BJ (cell line): ENCODE measurements at places on chromosomes 6 and 20. TPM values are rescaled to one million over a fixed set of nuclear protein-coding genes. Genes with fewer than 3 reads are reported as not detected.

Gene GNMT
- polyA plus RNA-seq = 0.10 and 0.39 TPM in 2 replicates

Gene EFCAB8
- not detected in 2 replicates for polyA plus RNA-seq

Gene TNFRSF21
- polyA plus RNA-seq = 2.4 and 3.6 TPM in 2 replicates

Gene EYS
- 0.04 TPM in 1 of 2 replicates, not detected in the other for polyA plus RNA-seq

Gene LINC00237
- polyA plus RNA-seq = not detected in 2 replicates

Gene RAET1E
- polyA plus RNA-seq = 0.22 and 0.31 TPM in 2 replicates

Gene PI3
- not detected in 2 replicates for polyA plus RNA-seq

Gene BPI
- polyA plus RNA-seq = 0.69 and 1.1 TPM in 2 replicates

Gene CTAGE9
- not detected in 2 replicates for polyA plus RNA-seq

Gene PLA2G7
- not detected in 2 replicates for polyA plus RNA-seq

Gene BTBD9
- 5.4 and 6.1 TPM in 2 replicates for polyA plus RNA-seq

- no peak for DNase-seq
These were observed 46.9 kb upstream of the ARMH2 start for GRCh38 chr6:24845578-24845977.

- no peak for DNase-seq
These were observed 136.5 kb upstream of the NUP153 start for GRCh38 chr6:17842934-17843821.

- DNase-seq = no peak
These were observed 6.1 kb downstream of the EEF1A1 start for GRCh38 chr6:73514746-73515110.

DNA sequence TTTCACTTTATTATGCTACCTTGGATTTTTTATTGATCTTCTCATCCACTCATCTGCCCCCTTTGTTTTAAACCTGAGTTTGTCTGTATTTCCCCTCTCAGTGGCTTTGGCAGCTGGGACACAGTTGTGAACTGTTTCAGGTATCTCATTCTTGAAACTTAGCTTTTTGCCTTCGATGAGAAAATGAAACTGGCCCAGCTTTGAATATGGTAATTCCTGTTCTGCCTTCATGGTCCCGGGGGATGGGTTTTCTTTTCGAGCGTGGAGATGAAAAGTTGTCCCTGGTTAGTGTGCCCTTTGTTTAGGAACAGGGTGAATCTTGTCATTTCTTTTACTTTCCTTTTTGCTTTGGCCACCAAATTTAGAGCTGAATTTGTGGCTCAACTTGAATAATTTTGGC is 25.6 kb downstream of the DHX35 start:
- DNase-seq = no peak

GRCh38 chr6:139303185-139303584 is 11.4 kb upstream of the TXLNB start:
- no peak for DNase-seq

DNA sequence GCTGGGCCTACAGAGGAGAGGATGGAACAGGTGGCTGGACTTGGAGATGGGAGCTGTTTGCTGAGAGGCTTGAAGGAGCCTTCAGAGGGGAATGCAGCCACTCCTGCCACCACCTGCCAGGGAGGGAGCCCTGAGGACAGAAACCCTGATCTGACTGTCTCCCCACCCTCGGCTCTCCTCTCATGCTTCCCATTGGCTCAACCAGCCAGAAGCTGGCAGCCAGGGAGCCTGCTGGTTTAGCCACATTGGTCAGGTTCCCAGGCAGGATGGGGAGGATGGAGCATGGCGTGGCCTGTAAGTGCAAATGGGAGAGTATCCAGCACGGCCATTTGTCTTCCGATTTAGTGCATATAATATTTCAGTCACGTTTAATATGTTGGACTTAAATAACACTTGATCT is 12.8 kb downstream of the TREM1 start:
- no peak for DNase-seq

GRCh38 chr6:157717340-157717748 is 105.7 kb upstream of the SNX9 start:
- DNase-seq = no peak

- no peak for DNase-seq
These were observed 10.9 kb upstream of the SLC22A7 start for GRCh38 chr6:43286980-43287716.

- DNase-seq = no peak
These were observed 107.4 kb downstream of the B3GAT2 start for GRCh38 chr6:70849348-70850069.

DNA sequence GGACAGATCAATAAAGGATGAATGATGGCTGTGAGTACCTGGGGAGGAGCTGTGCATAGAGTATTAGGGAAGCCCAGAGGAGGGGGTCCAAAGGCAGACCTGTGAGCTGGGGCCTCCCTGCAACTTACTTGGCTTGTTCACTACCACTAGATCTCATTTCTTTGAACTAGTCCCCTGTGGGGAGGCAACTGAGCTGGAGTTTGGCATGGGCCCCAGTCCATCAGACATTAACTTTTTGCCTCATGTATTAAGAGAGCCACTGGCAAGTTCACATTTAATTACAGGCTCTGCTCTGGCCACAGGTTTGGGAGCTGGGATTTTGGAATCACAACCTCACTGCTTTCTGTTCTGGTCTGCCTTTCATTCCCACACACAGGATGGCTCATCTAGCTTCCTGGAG is 254.1 kb downstream of the PRL start:
- DNase-seq = no peak

DNA sequence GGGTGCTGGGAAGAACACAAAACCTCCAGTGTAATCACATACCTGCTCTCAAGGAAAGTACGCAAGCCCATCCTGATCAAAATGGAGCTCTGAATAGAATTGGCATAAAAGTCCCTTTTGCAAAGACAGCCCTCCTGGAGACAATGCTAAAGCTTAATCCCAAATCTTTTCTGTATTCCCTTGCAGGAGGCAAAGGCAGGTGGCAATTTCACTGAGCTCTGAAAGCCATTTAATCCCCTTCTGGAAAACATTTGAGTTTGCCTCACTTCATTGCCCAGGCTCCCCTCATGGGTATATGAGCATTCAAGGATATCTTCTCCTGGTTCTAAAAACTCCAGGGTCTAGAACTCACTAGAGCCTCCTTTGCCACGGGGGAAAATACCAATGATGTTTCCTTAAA is 310.2 kb upstream of the CNR1 start:
- no peak for DNase-seq

GRCh38 chr20:49915118-49915379 is 280 bp downstream of the SPATA2 start:
- DNase-seq = no peak

DNA sequence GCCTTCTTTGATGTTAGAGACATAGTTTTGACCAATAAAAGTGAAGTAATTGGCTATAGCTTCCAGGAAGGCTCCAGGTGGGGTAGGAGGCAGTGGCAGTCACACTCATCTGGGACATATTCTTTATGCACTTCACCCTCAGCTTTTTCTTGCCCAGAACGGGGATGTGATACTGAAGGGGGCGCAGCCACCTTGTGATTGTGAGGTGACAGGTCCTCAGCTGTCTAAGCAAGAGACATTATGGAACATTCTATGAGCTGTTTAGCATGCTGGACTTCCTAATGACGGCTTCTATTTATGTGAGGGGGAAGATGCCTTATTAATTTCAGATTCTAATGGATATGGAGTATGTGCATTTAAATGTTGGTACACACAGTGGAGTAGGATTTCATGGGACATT is 151.3 kb upstream of the ZFP64 start:
- no peak for DNase-seq

- no peak for DNase-seq
These were observed 94.7 kb upstream of the SNX9 start for GRCh38 chr6:157728183-157728881.

DNA sequence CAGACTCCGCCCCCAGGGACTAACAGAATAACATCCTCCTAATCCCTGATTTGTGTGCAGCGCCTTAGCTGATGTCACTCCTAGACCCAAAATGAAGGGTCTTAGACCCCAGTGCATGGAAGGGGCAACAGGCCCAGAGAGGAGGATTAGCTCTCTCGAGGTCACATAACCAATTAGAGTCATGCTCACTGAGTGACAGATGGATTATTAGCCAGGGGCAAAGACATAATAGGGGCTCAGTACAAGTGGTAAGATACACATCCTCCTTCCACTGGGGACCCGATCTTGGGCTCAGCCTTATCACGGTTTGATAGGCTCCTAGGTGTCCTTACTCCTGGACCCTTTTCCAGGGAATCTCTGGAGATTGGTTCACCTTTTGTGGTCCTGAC is 858 bp downstream of the TP53INP2 start:
- DNase-seq = no peak

GRCh38 chr20:2946988-2947961 is 74.0 kb downstream of the PTPRA start:
- DNase-seq = peak; percentile 8

DNA sequence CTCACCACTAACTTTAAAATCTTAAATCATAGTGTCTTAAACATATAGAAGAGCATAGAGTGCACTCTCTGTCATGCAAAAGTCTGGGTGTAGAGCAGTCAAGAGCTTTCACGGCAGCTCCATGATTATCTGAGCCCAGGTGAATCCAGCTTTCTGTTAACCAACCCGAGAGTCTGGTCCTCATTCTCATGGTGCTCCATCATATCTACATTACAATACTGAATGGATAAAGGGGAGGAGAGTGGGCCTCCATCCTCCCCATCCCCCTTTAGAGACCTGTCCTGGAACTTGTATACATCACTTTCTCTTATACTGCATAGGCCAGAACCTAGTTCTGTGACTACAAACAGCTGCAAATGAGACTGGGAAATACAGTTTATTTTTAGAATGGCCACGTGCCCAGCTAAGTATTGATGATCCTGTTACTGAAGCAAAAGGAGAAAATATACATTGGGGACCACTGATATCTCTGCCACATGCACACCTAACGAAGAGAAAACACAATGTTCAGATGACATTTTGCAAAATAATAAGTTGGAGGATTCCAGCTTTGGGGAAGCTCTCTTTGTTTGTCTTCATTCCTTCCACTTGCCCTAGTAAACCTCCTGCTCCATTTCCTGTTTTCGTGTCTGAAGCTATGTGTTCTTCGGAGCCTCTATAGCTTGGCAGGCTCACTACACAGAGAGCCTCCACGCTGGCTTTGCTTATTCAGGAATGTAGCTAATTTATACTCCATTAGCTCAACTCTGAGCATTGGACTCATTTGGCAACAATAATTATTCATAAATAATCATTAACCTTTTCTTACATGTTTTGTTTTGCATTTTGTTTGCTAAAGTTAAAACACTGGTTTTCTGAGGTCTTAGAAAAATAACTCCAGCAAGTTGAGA is 110.1 kb downstream of the IYD start:
- DNase-seq = no peak

DNA sequence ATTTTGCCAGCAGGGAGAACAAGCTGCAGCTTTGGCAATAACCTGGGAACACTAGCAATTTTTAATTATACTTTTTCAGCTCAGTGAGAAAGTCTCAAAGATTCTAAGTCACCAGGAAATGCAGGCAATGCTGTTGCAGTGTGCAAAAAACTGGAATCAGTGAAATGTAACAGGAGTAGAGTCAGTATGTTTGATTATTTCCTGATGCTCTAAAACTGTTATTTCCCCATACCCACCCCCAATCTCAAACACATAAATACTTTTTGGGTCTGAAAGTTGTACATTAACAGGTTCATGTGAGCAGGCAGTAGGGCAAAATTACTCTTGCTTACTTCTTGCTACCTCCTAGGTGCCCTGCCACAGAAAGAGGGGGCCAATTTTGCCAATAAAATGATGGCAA is 65.4 kb upstream of the BEND6 start:
- no peak for DNase-seq

- DNase-seq = no peak
These were observed 113.9 kb downstream of the WDR27 start for GRCh38 chr6:169587975-169588374.

- no peak for DNase-seq
These were observed 170.7 kb downstream of the TAF4 start for GRCh38 chr20:61895016-61895415.

DNA sequence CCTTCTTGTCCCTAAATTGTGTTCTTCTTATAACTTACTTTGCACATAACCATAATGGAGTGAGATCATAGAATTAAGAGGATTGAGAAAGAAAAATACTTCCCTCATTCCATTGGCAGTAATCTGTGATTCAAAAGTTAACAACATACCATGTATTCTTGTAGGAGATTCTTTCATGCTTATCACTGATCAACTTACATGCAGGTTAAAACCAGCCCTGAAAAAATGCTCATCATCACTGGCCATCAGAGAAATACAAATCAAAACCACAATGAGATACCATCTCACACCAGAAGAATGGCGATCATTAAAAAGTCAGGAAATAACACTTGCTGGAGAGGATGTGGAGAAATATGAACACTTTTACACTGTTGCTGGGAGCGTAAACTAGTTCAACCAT is 36.5 kb upstream of the GFRAL start:
- DNase-seq = no peak

DNA sequence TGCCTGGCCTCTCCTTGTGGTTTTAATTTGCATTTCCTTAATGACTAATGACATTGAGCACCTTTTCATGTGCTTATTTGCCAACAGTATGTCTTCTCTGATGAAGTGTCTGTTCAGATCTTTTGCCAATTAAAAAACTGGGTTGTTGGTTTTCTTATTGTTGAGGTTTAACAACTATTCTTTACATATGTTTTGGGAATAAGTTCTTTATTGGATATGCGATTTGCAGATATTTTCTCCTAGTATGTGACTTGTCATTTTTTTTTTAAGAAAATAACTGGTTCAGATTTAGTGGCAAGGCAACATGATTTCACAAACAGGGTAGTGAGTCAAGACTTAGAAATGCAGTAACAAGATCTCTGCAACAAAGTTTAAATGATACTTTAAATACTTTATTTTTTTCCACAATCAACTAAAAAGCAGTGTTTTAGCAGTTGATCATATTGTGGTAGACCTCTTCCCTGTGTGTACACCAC is 67.8 kb downstream of the TIAM2 start:
- peak; percentile 77 for DNase-seq

- DNase-seq = no peak
These were observed 38.3 kb upstream of the SLC32A1 start for GRCh38 chr20:38685853-38686473.

DNA sequence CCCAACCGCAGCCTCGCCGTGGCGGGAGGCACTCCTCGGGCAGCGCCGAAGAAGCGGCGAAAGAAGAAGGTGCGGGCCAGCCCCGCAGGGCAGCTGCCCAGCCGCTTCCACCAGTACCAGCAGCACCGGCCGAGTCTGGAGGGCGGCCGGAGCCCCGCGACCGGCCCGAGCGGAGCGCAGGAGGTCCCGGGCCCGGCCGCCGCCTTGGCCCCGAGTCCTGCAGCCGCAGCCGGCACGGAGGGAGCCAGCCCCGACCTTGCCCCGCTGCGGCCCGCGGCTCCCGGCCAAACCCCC is 525 bp downstream of the PNRC1 start:
- no peak for DNase-seq

DNA sequence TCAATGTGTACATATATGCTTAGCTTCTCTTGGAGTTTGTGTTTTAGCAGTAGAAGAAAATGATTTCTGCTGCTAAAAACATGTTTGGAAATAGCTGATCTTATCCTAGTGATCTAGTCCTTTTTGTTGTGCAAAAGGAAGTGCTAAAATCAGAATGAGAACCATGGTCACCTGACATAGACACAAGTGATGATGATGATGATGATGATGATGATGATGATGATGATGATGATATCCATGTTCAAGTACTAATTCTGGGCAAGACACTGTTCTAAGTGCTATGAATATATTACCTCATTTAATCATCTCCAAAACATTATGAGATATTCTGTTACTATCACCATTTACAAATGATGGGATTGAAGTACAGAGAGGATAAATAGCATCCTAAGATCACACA is 79.8 kb downstream of the ANKEF1 start:
- no peak for DNase-seq

- DNase-seq = no peak
These were observed 67.3 kb upstream of the DDR1 start for GRCh38 chr6:30816791-30817739.

- DNase-seq = no peak
These were observed 28.8 kb upstream of the TSHZ2 start for GRCh38 chr20:52943185-52943841.

GRCh38 chr6:113057567-113058053 is 710.5 kb downstream of the RFPL4B start:
- no peak for DNase-seq
